ENCODE measurements at places on chromosomes 16 and 17.

- DNase-seq, result no peak
Observed at GRCh38 chr17:47882247-47882646, 13.8 kb upstream of the SP2 start.

GRCh38 chr16:31452631-31453106, 6.6 kb upstream of the ARMC5 start:
- peak; percentile 91 for DNase-seq

DNA sequence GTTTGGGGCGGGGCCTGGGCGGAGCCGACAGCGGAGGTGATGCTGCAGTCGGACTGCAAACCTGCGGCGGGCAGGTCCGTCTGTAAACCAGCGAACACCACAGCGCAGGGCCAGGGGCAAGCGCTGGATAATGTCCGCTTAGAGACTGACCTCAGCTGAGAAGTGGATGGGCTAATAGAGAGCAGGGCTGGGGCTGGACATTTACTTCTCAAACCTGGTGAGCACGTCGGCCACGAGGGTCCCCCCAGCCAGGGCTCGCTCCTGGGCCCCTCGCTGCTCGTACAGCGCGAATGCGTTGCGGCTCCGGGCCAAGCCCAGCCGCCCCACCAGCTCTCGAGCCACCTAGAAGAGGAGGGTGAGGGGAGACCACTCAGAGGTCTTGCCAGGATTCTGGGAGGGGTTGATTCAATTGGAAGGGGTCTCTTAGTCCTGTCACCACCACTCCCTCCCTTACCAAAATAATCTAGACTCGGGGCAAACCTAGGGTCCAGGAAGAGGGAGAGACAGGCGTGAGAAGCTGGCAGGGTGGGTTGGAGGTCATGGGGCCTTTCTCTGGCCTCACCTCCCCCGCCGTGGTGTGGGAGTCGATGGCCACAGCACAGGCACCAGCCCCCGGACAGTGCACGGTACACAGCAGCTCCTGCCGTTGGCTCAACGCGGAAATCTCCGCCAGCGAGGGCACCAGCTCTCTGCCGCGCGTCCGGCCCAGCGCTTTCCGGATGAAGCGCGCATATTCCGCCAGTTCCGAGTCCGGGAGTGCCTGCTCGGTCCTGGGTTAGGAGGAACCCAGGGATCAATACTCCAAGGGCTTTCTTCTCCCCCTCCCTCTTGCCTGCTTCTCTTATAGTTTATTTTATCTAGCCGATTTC, 5.8 kb downstream of the PLEKHH3 start:
- no peak for DNase-seq

DNA sequence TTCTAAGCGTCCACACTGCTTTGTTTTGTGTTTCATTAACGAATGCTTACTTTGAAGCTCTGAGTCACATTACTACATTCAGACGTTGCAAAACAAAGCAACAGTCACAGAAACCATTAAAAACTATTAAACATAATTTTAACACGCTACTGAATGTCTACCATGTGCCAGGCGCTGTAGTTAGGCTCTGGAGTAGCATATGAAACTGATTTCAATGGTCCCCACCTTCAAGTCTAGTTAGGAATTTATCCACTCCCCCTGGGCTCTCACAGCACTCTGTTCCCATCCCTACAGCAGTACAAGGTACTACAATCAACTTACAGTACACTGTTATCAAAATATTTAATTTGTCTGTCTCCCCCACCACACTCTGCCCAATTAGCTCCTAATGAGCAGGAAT, 631 bp downstream of the UTP6 start:
- no peak for DNase-seq

DNA sequence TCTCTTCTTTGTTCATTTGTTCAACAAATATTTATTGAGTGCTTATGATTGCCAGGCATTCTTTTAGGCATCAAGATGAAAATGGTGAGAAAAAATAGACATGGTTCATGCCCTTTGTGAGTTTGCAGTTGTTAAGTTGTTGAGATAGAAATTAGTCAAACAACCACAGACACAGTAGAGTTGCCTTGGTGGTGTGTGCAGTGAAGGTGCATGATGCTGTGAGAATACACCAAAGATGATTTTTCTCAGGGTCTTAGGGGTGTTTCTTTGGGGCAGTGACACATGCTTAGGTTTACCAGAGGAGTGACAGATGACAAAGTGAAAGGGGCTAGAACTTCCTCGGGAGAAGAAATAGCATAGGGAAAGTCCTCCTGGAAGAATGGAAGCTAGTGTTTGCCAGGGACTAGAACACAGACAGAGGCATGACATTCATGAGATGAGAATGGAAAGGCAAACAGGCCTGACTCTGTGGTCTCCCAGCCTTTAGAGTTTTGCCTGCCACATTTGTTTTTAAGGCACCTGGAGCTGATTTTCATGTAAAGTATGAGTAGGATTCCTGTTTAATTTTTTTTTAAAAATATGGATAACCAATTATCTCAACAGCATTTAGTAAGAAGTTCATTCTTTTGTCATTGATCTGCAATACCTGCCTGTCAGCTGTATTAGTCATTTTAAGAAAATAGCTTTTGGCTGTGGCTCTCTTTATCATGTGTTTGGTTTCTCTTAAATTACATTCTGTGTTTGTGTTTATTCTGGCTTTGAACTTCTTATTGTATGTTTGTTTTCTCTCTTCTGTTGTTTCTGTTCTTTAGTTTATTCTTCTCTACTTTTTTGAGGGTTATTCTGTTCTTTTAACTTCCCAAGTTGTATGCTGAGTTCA, 36.6 kb downstream of the CYLD start:
- DNase-seq, result no peak

GRCh38 chr16:89004209-89004831, 27.3 kb upstream of the CBFA2T3 start:
- no peak for DNase-seq

DNA sequence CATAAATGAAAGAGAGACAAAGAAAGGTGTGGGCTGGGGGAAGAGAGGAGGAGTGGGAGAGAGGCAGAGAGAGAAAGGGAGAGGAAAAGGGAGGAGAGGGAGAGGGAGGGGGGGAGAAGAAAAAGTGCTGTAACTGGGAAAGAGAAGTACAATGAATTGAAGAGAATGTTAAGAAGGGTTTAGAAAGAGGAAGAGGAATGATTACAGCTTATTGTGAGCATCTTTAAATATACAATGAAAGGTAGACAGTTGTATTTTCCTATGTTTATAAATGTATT, 229.1 kb upstream of the PMFBP1 start:
- DNase-seq, result no peak

DNA sequence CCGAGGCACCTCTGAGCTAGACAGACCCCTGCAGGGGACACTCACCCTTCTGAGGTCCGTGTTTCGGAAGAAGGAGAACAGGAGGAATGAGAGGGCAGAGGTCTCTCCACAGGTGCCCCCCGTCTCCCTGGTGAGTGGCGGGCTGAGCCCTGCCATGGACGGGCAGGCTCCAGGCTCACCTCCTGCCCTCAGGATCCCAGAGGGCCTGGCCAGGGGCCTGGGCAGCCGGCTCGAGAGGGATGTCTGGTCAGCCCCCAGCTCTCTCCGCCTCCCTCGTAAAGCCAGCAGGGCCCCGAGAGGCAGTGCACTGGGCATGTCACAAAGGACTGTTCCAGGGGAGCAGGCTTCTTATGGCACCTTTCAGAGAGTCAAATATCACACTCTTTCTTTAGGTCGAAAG, 62.8 kb downstream of the DHRS7C start:
- no peak for DNase-seq

DNA sequence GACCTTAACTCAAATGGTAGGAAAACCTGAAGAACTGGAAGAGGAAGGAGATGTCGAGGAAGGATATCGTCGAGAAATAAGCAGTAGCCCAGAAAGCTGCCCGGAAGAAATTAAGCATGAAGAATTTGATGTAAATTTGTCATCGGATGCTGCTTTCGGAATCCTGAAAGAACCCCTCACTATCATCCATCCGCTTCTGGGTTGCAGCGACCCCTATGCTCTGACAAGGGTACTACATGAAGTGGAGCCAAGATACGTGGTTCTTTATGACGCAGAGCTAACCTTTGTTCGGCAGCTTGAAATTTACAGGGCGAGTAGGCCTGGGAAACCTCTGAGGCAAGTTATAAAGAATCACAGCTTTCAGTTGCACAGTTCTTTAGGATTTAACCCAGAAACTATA, 15.5 kb downstream of the ERCC4 start:
- DNase-seq, result no peak

- DNase-seq, result no peak
Observed at GRCh38 chr17:57707892-57708291, 37.2 kb downstream of the CCDC182 start.

DNA sequence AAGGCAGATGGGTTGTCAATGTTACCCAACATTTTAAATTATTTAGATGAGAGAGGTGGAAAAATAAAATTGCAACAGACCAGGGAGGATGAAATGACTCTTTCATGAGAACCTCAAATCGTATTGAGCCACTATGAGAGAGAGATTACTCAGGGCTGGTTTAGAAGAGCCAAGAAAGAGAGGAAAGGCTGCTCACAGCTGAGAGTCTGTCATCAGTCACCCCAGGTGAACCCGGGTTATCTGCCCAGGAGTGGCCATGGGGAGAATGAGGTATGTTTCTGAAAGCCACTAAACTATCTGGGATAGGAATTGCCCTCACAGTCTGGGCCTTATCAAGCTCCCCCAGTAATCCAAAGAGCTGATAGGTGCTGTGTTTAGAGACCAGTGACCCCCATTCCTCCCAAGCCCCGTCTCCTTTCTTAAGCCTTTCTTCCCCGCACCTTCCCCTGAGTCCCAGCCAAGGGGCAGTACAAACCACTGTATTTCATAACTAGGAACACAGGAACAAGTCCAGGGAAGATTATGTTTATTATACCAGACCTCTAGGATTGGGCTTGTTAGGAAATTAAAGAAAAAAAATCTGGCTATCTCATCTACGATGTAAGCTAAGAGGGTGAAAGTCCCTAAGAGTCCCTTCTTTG, 158.9 kb upstream of the NOL11 start:
- no peak for DNase-seq

DNA sequence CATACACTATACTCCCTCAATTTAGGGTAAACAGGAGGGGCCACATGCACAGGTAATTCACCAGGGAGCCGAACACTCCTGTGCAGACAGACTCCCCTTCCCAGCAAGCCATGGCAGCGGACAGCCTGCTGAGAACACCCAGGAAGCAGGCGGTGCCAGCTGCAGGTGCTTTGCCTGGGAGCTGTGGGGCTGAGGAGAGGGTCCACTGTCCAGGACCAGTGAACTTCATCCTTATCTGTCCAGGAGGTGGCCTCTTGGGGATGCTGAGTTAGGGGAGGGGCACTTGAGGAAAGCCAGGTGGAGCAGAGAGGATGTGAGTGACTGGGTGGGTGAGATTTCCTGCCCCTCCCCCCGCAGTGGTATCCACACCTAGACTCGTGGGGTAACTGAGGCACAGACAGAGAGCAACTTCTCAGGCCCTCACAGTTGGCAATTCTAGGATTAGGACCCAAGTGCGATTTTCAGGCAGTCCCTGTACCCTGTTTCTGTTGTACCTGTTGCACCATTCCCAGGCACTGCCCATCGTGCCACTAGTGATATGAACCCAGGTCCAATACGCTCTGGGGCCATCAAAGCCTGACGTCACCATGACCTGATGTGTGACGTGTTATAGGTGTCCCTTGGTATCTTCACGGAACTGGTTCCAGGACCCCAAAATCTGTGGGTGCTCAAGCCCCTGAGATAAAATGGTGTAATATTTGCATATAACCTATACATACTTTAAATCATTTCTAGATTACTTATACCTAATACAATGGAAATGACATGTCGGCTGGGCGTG, 1.2 kb downstream of the GRN start:
- DNase-seq, result no peak

DNA sequence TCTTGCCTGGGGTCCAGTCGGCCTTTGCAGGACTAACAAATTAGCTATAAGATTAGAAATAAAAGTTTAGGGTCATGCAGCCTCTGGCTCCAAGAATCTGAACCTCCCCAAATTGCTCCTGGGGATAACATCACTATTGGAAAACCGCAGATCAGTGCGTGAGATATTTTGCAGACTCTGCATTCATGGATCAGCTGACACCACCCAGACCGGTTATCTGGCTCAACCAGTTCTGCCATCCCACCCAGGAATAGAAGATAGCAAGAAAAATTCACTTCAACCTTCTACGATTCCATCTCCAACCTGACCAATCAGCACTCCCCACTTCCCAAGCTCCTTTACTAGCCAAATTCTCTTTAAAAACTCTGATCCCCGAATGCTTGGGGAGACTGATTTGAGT, 4.3 kb upstream of the PGS1 start:
- DNase-seq, result no peak

- DNase-seq, result no peak
Observed at GRCh38 chr16:84924331-84925091, 86.8 kb downstream of the ZDHHC7 start.

GRCh38 chr17:69590671-69591070, 176.2 kb downstream of the MAP2K6 start:
- DNase-seq, result no peak

DNA sequence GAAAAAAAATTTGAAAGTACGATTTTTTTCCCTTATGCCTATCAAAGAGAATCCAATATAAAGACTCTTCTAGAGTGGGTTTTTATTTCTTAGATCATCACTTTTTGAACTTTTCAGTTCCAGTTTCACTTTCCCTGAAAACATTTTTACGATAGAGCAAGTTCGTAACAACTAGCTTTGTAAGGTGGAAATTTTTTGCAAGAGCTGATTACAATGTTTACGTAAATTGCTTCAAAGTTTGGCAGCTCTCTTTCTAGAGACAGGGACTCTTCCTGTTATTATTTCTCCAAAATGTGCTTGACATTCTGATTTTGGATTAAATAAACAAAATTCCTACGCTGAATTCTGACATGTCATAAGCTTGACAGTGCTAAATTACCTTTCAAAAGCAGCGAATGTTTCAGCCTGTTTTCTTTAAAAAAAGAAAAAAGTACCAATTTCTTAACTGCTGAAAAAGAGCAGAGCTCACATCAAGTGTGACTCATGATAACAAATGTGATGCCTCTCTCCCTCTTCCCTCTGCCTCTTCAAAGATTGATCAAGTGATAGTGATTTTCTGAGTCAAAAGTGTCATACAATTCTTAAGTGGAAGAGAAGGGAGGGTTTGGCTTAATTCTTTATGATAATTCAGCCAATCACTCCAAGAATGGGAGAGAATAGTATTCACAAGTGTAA, 175.2 kb downstream of the KCNJ2 start:
- no peak for DNase-seq

DNA sequence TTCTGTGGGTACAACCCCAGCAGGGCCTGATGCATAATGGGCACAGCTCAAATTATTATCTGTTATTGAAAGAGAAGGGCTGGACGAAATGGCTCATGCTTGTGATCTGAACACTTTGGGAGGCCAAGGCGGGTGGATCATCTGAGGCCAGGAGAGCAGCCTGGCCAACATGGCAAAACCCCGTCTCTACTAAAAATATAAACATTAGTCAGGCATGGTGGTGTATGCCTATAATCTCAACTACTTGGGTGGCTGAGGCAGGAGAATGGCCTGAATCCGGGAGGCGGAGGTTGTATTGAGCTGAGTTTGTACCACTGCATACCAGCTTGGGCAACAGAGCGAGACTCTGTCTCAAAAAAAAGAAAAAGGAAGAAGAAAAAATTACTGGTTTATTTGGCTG, 100.7 kb downstream of the ABCC1 start:
- DNase-seq, result no peak

Measured in Caki2 (cell line).